ENCODE measurements at places on chromosomes 7 and 10.

GRCh38 chr7:15765753-15766152 lies 79.3 kb upstream of the MEOX2 start:
- no peak for DNase-seq

DNA sequence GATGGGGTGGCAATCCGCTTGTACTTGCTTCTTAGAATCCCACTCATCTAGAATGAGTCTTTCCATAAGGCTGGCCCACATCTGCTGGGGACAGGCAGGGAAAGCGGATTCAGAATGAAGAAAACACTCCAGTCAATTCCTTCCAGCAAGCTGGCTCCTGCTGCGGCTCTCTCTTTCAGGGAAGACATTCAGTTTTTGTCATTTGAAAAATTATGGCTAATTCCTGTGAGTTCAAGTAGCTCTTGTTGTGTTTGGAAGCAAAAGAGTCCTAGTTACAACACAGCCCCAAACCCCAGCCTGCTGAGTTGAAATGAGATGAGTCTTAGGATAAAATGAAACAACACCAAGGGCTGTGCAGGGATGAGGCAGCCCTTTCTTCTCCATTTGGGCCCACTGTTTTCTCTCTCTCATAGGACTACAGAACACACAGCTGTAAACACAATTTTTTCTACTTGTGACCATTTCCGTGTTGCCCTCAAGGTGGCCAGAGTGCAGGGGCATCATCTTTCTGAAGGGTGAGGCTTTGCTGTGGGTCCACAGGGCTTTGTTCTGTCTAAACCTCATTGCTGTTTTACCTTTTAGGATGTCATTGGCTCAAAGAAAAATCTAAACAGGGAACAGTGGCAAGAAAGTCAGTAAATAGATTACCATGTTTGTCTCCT lies 90.8 kb upstream of the EEPD1 start:
- DNase-seq: no peak

DNA sequence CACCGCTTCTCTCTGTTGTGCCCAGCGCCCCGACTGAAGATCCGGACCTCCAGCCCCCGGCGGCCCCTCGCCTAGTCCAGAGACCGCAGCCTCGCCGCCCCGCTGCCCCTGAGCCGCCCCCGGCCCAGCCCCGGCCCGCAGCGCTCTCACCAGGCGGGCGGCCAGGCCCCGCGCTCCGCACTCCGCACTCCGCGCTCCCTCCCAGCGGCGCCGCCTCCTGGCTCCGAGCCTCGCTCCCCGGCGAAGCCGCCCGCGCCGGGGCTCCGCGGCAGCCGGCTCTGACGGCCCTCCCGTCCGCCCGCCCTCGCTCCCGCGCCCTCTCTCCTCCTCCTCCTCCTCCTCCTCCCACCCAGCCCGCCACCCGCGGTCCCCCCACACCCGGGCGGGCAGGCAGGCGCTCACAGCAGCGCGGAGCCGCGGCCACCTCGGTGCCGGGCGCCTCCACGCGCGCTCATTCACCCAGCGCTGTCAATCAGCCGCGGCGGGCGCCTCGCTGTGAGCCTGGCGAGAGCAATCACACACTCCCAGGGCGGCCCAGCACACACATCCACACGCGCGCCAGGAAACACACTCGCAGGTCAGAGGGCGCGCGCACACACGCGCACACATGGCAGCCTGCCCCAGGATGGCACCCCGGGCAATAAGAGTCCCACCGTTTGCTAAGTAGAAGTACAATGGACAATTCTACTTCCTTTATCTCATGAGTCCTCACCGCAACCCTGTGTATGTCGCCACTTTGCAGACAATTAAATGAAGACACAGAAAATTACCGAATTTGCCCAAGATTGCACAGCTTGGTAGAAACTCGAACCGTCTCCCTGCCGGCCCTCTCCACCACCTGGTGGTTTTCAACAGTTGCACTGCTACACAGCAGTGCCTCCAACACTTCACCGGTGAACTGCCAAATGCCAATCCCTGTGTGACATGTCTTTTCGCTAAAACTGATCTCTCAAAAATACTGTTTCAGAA lies at the start of gene PRRT4:
TSS of gene PRRT4 (minus strand) at position 280 of the 969 bp plus-strand sequence.
- peak; percentile 62 for DNase-seq

- no peak for DNase-seq
Measured at GRCh38 chr7:95246831-95247370, 77.4 kb downstream of the PON1 start.

- no peak for DNase-seq
Measured at GRCh38 chr7:150337659-150338081, 3.8 kb downstream of the RARRES2 start.

DNA sequence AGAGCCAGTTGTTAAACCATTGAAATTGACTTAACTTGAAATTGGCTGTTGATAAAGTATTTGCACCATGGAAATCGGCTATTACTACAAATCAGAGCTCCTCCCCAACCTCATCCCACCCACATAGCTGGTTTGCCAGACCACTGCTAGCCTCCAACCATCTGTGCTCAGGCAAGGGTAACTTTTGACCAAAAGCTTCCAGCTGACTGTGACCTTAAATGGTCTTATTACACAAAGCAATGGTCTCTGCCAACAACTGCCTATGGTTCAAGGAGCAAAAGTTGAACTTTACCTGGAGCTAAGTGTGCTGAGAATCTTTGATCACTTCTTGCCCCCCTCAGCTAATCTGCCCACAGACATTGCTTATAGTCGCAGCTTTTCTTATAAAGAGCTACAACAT lies 48.5 kb upstream of the ADRB1 start:
- DNase-seq: no peak

GRCh38 chr10:125156196-125156595 lies 4.2 kb downstream of the CTBP2 start:
- no peak for DNase-seq

GRCh38 chr7:140609646-140610045 lies 31.0 kb downstream of the DENND2A start:
- DNase-seq: no peak

Measured in lower lobe of right lung (tissue), 2 donors.